NCI-H446 (cell line): ENCODE measurements at places on chromosomes 2 and 18.

GRCh38 chr2:33108483-33109443 is 162.0 kb downstream of the LTBP1 start:
- DNase-seq: no peak

DNA sequence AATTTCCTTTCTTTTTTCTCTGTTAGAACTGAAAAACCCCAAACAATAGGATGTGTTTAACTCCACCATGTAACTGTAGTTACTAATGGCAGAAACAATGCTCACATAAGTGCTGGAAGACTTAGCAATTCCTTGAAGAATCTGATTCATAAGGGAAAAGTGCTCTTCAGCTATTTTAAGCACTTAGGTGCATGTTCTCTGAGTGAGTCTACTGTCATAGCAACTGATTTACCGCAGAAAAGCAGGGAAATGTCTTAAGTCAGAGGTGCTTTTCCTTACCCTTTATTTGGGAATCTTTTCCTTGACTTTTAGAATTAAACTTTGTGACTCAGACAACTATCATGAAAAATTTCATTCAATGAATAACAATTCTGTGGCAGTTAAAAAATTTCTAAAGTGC is 65.4 kb upstream of the NABP1 start:
- DNase-seq: no peak

DNA sequence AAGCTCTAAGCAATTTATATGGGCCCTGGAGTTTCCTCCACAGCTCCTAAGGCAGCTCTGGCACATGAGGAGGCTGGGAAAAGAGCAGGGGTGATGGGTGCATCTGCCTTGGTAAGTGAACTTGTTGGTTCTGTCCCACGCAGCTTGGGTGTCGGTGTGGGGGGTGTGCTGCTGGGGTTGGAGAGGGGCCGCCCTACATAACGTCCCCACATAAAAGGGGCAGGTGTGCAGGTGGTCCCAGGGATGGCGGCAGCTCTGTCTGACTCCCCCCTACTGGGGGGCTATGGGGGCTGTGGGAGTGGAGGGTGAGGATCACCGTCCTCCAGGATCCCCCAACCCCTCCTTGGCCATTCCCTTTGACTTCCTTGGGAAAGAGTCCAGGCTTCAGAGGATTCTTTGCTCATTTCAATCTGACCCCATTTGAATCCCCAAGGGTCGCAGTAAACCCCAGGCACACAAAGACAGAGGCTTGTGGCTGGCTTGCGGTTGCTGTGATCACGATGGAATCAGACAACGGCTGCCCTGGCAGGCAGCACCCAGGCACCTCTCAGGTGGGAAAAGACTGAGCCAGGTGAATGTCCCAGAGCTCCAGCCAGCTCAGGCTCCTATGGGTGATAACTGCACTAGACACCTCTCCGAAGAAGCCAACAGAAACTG is 34.5 kb upstream of the CD8A start:
- DNase-seq: no peak

GRCh38 chr18:55283309-55283708 is 304.7 kb downstream of the TCF4 start:
- DNase-seq: no peak

DNA sequence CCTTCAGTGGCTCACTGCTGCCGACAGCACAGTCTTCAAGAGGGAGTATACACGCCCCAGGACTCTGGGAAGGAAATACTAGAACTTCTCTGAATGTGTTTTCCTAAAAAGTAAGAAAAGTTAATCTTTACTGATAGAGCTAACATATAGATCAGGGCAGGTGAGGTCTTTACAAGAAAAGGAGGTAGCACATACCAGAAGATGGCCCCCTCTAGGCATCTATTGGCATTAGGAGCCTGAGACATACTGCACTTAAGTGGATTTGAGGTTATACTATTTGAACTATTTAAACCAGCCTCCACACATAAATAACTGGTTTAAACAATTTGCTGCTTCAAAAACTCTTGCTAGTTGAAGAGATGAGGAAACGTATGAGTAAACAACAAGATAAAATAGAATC is 406.1 kb downstream of the SETBP1 start:
- no peak for DNase-seq

DNA sequence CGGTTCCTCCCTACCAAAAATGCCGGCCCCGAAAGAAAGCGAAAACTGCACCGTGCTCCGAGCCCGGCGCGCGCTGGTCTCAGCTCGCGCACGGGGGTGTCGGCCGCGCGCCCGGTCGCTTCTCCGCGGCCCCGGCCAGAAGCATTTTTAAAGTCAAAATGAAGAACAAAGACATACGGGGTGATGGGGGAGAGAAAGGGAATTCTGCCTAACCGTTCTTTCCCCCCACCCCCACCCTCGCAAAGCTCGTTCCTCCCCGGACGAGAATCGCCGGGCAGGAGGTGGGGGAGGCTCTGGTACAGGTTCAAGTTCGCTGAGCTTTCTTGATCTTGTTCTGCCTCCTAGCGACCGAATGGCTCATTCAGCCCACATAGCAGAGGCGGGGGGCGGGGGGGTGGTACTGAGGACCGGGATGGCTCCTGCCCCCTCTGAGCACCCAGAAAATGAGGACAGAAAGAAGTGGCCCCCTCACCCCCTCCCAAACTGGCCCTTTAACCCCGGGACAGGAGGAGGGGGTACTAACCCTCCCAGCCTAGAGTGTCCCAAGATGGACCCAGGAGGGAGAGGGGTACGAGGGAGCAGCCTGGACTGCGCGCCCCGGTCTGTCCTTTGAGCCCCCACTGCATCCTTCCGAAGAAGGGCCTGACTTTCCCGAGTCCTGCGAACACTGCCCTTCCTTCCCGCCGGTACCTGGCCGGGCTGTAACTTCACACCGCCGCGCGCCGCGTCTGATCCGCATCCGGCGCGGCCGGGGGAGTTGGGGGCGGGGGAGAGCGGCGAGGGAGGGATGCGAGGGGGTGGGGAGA is 3.1 kb downstream of the BCL11A start:
- peak; percentile 85 for DNase-seq

DNA sequence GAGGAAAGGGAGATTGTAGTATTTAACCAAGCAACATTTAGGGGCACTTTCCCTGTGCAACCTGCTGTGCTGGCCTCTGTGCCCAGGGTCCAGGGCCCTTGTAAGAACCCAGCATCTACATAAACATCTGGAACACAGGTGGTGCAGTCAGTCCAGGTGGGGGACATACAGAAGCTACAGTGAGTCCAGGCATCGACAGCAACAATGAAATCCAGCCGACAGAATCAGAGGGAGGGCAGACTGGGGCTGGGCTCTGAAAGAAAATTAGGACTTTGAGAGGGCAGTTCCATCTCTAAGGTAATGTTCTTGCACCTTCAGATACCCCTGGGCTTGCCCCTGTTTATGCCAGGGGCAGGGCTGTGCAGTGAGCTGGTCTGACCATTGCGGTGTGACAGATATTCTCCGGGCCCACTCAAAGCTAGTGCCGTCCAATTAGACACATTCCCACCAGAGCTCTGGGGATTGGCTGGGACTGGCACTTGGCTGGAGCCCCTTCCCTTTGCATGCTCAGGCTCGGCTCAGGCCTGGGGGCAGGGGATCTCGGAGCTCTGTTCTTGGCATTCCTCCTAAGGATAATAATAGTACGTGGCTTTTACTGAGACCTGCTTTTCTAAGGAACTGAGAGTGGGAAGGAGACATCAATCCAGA is 5.4 kb downstream of the LBH start:
- DNase-seq: no peak

DNA sequence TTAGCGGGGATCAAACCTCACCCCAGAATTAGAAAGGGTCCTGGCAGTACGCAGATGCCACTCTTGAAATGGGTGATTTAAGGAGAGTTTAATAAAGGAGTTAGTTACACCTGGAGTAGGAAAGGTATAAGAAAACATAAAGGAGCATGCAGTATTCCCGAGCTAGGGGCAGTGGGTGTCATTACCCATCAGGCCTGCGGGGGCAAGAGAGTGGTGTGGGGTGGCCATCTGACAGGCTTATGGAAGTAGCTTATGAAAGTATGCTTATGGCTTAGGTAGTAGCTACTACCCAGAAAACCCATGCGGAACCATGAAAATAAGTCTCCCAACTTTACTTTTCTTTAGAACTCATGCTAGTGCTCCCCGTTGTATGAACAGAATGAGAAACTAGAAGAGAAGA is 568.9 kb upstream of the ACVR2A start:
- no peak for DNase-seq

DNA sequence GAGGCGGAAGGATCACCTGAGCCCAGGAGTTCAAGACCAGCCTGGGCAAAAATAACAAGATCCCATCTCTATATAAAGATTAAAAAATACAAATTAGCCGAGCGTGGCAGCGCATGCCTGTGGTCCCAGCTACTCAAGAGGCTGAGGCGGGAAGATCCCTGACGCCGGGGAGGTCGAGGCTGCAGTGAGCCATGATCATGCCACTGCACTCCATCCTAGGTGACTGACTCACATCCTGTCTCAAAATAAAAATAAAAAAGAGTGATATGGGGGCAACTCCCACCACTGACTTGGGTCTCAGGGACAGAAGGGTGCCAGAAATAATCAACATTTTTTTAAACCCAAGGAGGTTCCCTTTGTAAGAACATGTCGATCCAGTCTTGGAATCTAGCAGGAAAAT is 37.6 kb downstream of the ZNF516 start:
- no peak for DNase-seq

DNA sequence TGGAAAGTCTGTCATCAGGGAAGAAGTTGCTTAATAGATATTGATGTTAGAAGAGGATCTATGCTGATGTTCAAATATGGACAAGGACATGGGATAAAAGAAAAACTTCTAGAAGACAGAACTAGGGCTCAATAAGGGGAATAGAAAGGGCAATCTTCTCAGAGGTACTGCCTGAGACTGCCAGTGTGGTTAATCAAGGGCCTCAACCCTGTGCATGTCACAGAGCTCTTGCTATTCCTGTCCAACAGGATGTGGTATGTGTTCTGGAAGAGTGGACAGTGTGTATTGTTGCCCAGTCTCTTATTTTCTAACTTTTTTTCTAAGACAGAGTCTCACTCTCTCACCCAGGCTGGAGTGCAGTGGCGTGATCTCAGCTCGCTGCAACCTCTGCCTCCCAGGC is 27.8 kb upstream of the RNF125 start:
- no peak for DNase-seq

GRCh38 chr2:106011380-106011779 is 182.7 kb downstream of the UXS1 start:
- DNase-seq: no peak

GRCh38 chr2:217842017-217842416 is 160.8 kb downstream of the TNS1 start:
- no peak for DNase-seq

GRCh38 chr2:204274991-204275390 is 270.3 kb upstream of the PARD3B start:
- DNase-seq: no peak

DNA sequence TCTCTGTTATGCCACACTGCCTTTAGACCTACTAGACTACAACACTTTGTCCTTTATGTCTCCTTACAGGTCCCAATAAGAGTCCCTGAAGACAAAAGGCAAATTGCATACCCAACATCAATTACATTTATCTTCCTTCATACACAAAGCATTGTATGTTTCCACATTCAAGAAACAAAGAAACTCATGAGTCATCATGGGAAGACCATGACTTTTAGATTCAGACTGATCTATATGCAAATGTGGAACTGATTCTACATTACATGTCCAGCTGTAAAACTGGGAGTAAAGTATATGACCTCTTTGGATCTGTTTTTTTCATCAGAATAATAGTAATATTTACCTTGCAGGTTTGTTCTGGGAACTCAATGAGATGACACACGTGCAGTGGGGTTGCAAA is 25.2 kb upstream of the HNMT start:
- no peak for DNase-seq

- no peak for DNase-seq
Measured at GRCh38 chr2:146992466-146992865, 852.4 kb upstream of the ACVR2A start.

- DNase-seq: no peak
Measured at GRCh38 chr2:189086710-189087109, 92.9 kb downstream of the COL5A2 start.

- DNase-seq: no peak
Measured at GRCh38 chr18:25067275-25068025, 284.5 kb downstream of the ZNF521 start.

DNA sequence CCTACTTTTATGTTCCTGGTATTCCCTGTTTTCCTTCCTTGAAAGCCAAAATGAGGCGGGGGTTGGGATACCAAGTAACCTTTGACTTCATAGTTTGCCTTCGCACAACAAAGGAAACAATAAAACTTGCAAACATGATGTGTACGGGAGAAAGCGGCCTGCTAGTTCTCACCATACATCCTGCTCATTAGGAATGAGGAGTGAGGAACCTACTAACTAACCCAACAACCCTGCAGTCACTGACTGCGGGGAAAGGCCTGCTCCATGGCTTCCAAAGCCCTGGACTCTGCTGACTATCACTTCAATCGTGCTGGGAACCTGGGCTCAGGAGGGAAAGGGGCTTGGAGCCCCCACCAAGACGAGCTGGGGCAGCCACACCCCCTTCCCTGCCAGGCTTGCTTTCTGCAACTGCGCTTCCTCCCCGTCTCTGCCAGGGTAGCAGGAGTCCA is 24.2 kb downstream of the RPL31 start:
- no peak for DNase-seq

DNA sequence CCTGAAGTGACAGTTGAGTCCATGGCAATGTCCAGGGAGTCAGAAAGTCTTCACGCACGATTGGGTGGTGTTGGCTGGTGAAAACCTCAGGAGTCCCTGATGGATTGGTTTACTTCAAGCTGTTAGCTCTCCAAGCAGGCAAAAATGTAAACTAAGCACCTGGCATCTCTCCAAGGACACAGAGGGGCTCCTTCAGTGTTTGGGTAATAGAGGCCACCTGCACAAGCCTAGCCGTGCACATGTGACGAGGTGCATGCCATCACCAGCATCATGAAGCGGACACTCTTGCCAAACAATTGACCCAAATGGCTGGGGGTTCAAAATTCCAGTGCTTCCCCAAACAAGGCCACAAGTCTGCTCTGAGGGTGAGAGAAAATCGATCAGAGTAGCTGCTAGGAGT is 104.7 kb upstream of the CD302 start:
- DNase-seq: no peak

DNA sequence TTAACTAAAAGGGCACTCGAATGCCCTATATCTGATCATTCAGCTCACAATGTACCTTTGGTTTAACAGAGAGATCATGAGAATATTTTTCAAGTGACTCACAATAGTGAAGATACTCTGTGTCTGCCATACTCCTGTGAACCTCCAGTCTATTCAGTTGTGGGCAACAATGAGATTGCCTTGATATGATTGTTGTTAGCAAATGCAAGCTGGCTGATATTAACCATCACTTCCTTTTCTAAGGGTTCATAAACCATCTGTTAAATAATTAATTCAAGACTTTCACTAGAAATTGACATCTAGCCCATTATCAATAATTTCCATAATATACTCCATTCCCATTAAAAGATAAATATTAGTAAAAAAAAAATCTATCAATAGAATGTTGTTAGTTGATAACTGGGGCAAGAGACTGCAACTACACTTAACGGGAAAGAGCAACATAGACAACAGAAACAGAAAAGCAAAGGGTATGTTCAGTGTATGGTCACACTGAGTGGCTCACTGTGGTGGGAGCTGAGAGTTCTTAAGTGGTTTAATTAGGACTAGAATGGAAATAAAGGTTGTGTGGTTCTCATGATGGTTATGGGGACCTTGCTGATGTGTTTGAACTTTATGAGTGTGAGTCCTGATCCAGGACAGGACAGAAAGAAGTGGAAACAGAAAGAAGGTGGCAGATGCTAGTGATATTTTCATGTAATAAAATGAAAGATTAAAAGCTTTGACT is 11.9 kb downstream of the IL18RAP start:
- DNase-seq: no peak
